CD4-positive, alpha-beta T cell treated with Interleukin-1 beta for 1 hour (primary cell): ENCODE measurements at places on chromosomes 1 and 21.

GRCh38 chr1:185046668-185047067 is 1.3 kb downstream of the RNF2 start:
- DNase-seq: no peak

- DNase-seq: no peak
Observed at GRCh38 chr1:226023735-226024134, 24.6 kb upstream of the SDE2 start.

GRCh38 chr1:24186993-24187790 is at the start of gene IFNLR1:
Gene IFNLR1, minus strand, starts transcription at chr1:24187289. Its CDS starts 41 bp downstream, at chr1:24187248.
- DNase-seq: peak; percentile 79

DNA sequence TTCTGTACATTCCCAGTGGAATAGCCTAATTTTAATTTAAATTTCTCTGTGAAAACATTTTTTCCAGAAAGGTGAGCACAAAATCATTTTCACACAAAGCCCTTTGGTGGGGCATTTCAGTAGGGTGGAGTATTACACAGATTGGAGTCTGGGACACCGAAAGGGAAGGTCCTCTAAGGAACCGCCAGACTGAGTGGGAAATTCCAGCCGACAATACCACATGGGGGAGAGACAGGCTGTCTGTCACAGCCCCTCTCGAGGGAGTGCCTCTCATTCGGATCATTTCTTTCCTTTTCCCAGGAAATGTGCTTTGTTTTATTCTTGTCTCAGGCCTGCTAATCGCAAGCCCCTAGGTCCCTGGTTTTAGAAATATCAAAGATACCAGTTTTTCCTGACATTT is 150.6 kb upstream of the HOOK1 start:
- DNase-seq: no peak

- no peak for DNase-seq
Observed at GRCh38 chr1:17475752-17476151, 36.3 kb upstream of the RCC2 start.

- no peak for DNase-seq
Observed at GRCh38 chr21:18155508-18156193, 89.0 kb upstream of the CHODL start.

DNA sequence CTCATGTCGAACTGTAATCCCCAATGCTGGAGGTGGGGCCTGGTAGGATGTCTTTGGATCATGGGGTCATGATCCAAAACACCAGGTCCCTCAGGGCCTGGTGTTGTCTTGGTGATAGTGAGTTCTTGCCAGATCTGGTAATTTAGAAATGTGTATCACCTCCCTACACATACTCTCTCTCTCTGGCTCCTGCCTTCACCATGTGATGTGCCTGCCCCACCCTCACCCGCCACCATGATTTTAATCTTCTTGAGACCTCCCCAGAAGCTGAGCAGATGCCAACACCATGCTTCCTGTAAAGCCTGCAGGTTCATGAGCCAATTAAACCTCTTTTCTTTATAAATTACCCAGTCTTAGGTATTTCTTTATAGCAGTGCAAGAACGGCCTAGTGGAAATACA is 136.4 kb downstream of the NR5A2 start:
- no peak for DNase-seq

DNA sequence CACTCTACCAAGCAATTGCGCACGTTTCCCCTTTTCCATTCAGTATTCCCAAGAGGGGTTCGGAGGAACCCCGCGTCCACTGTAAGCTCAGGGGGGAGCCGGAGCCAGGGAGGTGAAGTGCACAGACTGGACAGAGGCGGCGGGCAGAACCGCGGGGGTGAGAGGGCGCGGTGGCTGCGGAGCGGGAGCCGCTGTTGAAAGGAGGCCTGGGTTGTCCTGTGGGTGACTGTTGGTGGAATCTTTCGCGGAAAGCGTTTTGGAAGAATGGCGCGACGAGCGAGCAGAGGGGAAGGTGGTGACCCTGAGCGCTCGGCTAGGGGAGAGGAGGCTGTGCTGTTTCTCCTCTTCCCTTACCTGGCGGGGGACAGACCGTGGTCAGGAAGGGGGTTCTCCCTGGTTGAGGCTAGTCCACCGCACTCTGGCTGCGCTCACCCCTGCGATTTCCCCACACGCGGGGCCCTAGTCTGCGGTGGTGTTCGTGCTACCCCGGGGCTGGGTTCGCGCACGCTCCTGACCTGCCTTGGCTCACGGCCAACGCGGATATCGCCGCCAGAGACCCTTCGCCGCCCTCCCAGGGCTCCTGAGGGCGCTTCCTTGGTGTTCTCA is 92.8 kb downstream of the PRKAB2 start:
- peak; percentile 31 for DNase-seq

GRCh38 chr21:39611551-39612190 is 1.1 kb upstream of the B3GALT5 start:
- DNase-seq: no peak

DNA sequence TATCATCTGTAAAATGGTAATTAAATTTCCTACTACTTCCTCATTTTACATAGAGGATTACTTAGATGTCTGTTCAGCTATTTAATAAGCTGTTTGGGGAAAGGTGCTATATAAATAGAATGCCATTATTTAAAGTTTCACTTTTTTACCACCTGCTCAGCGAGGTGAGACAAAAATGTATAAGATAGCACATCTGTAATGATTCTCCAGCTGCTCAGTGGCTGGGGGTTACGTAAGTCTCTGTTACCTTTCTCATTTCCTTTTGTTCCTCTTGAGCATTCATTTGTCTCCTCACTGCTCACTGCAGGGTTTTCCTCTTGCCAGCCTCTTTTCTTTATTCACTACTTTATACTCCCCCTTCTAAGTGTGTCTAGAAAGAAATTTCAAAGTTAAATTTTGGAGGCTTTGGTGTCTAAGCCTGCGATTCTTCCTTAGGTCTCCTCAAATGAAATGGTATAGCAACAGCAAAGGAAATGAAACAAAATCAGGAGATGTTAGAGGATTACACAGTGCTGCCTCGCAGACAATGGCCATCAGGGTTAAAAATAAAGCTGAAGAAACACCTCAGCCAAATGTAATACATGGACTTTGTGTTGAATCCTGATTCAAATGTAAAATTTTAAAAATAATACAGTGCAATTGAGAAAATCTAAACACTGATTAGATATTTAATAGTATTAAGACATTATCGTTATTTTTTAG is 6.8 kb downstream of the RGS8 start:
- DNase-seq: no peak

GRCh38 chr1:53196017-53196484 is 573 bp upstream of the CPT2 start:
- DNase-seq: no peak

DNA sequence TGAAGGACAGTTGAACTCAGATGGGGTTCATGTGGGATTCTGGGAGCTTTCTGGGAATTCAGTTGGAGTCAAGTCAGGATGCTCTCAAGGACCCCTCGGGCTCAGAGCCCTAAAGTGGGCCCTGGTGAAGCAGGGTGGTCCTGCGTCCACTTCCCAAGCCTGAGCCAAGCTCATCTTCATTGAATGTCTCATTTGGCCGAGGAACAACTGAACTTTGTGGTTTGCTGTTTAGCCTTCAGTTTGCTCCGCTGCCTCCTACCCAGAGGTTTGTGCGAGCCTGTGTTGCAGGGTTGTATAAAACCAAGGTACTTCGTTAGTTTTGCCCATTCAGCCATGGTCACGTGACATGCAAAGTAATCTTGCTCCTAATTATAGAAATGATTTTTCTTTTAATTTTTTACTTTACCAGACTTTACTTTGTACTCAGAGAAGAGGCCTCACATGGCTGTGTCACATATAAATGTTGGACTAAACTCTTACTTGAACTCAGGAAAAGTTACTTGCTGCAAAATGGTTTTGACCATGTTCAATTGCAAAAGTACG is 49.7 kb downstream of the B3GALT5 start:
- DNase-seq: no peak

GRCh38 chr1:155175281-155175926 is 1.8 kb downstream of the TRIM46 start:
- no peak for DNase-seq

DNA sequence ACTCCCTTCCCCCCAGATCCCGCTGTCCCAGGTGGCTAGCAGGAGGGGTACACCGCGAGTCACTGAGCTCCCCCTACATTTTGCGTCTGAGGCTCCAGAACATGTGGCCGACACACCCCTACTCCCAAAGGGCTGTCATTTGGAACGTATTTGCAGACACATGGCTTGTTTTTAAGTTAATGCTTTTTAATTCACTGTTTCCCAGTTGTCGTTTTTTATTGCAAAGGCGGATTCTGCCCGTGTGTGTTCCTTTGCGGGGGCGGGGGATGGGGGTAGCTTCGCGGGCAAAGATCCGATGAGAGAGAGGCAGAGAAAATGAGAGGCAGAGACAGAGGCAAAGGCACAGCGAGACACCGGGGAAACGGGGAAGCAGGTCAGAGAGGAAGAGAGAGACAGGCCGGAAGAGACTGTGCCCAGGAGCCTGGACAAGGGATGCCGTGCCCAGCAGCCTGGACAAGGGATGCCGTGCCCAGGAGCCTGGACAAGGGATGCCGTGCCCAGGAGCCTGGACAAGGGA is 270.2 kb downstream of the FOXD2 start:
- no peak for DNase-seq

DNA sequence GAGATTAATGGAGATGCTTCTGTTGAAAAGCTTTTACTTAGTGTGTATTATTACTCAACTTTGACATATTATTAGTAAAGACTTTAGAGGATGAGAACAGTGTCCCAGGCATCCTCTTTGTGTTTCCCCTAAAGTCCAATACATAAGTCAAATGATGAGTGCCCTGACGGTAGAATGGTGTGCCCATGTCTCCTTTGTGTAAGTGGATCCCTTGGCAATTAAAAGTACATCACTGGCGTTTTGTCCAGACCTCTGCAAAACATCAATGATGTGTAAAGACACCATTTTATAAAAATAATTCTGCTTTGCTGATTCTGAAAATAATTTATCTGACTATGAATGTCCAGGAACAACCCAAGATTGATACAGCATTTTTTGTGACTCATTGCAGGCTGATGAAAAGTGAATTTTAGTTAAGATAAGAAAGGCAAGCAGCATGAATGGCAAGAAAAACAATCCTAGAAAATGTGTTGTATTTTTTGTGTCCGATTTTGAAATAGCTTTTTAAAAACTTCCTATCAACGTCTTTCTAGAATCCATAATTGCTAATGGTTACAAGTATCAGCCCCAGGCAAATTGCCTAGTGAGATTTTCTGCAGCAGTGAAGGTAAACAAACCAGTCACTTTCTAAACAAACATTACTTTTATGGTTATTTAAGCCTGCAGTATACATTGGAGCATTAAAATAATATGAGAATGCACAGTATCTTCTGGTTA is 251.5 kb downstream of the PTPRC start:
- no peak for DNase-seq

DNA sequence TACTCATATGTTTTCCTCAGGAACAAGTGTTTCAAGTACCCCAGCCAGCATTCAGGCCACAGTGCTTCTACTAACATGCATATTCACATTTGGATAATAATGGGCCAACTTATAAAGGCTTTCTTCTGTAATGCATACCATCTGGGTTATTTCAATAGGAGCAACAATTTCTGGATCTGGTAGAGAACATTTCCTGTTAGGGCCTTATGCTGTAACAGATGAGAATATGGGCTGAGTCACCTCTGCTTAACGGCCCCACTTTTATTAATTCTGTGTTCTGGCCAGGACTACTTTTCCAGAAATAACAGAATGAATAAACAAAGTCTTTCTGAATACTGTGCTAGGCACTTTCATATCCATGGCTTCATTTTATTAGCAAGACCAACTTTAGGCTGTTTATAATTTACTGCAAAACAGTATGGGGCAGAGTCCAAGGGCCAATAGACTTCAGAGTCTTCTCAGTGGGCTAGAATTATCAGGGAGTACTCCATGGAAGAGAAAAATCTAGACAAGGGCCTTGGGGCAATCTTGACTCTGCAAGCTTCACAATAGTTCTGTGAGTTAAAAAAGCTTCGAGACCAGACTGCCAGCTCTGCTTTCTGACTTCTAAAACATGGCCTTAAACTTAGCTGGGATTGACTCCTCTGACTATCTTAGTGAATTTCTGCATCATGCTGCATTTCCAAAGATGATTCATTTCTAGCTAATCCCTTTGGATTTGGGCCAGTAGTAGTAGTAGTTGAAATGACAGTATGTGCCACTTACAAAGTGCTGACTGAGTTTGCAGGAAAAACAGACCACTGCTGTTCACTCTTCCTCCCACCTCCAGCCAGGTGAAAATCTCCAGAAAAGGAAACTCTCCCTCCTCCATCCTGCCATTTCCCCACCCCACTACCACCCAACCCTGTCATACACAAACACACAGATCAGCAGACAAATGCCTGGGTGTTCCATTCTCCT is 8.2 kb upstream of the SSX2IP start:
- DNase-seq: no peak

DNA sequence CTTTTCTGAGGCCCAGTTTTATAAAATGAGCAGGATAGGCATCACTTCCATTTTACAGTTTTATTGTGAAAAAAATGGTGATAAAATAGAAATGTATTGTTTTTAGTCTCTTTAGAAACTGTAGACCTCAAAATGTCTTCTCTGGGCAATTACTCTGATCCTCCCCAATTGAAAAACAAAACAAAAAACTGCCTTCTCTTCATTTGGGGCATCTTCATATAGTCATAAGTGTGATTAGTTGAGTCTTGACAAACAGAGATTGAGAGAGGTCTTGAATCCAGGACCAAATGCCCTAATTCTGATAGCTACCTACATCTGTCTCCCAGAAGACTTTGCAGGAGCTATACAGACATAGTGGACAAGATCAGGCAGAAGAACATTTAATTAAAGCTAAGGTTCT is 62.9 kb downstream of the LRRC8C start:
- DNase-seq: no peak

GRCh38 chr21:28884481-28884880 is 108.2 kb downstream of the LTN1 start:
- peak; percentile 19 for DNase-seq

- no peak for DNase-seq
Observed at GRCh38 chr1:6418668-6419396, 887 bp downstream of the HES2 start.

GRCh38 chr1:21956720-21957552 is 19.8 kb upstream of the HSPG2 start:
- peak; percentile 72 for DNase-seq

- DNase-seq: no peak
Observed at GRCh38 chr1:118479351-118479750, 294.3 kb upstream of the SPAG17 start.

DNA sequence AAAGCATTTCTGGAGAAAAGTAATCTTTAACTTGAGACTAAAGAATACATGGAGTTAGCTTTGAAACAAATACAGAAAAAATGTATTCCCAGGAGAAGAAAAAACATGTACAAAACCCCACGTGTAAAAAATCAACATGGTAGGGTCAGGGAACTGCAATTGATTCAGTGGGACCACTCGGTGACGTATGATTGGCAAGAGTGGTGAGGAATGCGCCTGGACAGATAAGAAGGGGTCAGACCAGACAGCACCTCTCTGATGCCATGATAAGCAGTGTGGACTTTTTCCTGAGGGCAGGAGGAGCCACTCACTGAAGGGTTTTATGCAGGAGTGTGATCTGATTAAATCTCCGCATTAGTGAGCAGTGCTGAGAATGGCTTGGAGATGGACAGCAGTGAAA is 142.5 kb downstream of the DAB1 start:
- no peak for DNase-seq

DNA sequence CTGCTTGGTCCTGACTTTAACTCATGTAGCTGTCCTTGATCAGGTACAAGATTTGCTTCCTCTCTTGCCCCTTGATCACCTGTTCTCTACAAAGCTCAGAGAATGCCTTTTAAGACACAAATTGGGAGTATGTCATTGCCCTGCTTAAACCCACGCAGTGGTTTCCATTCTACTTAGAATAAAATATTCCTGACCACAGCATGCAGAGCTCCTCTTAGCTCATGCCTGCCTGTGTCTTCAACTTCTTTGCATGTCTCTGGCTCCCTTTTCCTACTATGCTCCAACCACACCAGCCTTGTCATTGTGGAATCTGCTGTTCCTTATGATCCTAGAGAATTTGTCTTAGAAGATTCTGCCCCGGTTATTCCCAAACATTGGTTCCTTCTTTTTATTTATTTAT is 393.1 kb downstream of the RRAGC start:
- no peak for DNase-seq
